ENCODE measurements at places on chromosomes 1 and 21. TPM values are rescaled to one million over a fixed set of nuclear protein-coding genes. Genes with fewer than 3 reads are reported as not detected.

GRCh38 chr1:240667351-240667750, 55.4 kb upstream of the GREM2 start:
- no peaks in the 10 kb centered on the region for H3K4me1 ChIP-seq
- H3K27me3 ChIP-seq, result no peaks in the 10 kb centered on the region

- H3K36me3 ChIP-seq, result peaks cover 12% of the 10 kb centered on the region
- no peak for DNase-seq
- H3K27ac ChIP-seq, result no peak overlapping the region
- no peak overlapping the region for H3K4me3 ChIP-seq
- H3K27me3 ChIP-seq, result peaks cover 8% of the 10 kb centered on the region
Observed at GRCh38 chr1:156113282-156113950, 1.1 kb upstream of the LMNA start.

GRCh38 chr1:11875094-11875493, 16.3 kb upstream of the NPPB start:
- H3K36me3 ChIP-seq, result no peaks in the 10 kb centered on the region
- no peaks in the 10 kb centered on the region for H3K4me1 ChIP-seq
- H3K4me3 ChIP-seq, result no peak overlapping the region
- H3K27me3 ChIP-seq, result peaks cover 5% of the 10 kb centered on the region

DNA sequence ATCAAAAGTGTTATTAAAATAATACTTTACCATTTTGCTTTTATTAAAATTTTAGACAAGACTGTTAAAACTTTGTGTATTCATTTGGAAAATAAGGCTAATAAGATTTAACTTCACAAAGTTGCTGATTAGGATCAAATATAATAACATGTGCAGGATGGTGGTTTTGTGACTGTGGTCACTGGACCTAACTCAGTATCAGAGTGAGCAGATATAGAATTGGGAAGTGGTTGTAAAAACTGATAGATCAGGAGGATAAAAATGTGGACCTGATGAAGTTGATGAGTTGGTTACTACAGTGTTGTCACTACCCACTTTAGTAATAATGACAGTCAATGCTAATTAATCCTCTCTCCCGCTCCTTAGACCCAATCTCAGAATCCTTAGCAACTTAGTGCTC, 186.4 kb downstream of the AKT3 start:
- H3K4me1 ChIP-seq, result peaks cover 2% of the 10 kb centered on the region
- H3K4me3 ChIP-seq, result no peak overlapping the region
- DNase-seq, result no peak
- no peak overlapping the region for H3K27ac ChIP-seq
- H3K27me3 ChIP-seq, result no peaks in the 10 kb centered on the region
- peaks cover 11% of the 10 kb centered on the region for H3K36me3 ChIP-seq

GRCh38 chr1:231094421-231094820, 54.4 kb upstream of the FAM89A start:
- H3K4me1 ChIP-seq, result peaks cover 3% of the 10 kb centered on the region
- peaks cover 8% of the 10 kb centered on the region for H3K27me3 ChIP-seq
- no peak overlapping the region for H3K27ac ChIP-seq
- no peak overlapping the region for H3K4me3 ChIP-seq

- no peaks in the 10 kb centered on the region for H3K27me3 ChIP-seq
- DNase-seq, result no peak
- H3K36me3 ChIP-seq, result no peaks in the 10 kb centered on the region
- no peak overlapping the region for H3K4me3 ChIP-seq
Observed at GRCh38 chr1:199878823-199879222, 148.7 kb upstream of the NR5A2 start.

GRCh38 chr1:199854686-199855321, 172.7 kb upstream of the NR5A2 start:
- peaks cover 8% of the 10 kb centered on the region for H3K4me1 ChIP-seq
- H3K36me3 ChIP-seq, result no peaks in the 10 kb centered on the region
- no peaks in the 10 kb centered on the region for H3K27me3 ChIP-seq
- H3K4me3 ChIP-seq, result no peak overlapping the region
- no peak overlapping the region for H3K27ac ChIP-seq
- no peak for DNase-seq

DNA sequence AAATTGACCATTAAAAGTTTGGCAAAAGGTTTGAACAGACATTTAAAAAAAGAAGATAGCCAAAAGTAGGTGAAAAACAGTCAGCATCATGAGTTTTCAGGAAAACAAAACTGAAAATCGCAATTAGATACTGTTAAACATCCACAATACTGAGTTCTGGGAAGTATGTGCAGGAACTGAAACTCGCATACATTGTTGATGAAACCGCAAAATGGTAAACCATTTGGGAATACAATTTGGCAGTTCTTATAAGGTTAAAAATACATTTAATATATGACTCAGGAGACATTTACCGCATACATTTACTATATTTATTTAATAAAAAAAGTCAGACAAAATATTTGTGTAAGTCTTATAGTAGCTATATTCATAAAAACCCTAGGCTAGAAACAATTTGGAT, 393.2 kb downstream of the COL11A1 start:
- H3K27me3 ChIP-seq, result no peaks in the 10 kb centered on the region
- no peak for DNase-seq

DNA sequence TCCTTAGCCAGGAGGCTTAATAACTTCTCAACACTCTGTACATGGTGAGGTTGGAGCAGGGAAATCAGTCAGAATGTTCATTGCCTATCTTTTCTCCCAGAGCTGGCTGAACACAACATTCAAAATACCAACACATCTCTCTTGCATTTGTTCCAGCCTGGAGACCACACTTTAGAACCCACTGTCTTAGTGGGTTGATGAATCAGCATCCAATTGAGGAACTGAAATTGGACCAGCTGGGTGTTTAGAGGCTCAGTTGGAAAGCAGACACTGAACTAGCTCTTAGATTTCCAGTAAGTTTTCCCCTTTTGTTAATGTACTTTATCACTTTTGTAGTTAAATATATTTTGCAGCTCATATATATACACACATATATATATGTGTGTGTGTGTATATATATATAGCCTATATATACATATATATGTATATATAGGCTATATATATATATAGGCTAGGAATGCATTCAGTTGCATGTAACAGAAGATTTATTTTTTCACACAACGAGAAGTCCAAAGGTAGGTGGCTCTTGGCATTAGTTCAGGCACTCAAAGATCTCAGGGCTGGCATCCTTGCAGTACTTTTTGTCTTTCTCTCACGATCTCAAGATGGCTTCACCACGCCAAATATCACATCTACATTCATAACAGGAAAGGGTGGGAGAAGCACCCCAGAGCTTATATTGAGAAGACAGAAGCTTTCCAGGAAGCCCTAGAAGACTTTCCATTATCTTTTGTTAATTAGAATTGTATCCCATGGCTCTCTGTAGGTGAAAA, 35.0 kb upstream of the HUNK start:
- no peaks in the 10 kb centered on the region for H3K36me3 ChIP-seq
- no peak overlapping the region for H3K27ac ChIP-seq
- H3K4me3 ChIP-seq, result no peak overlapping the region
- H3K4me1 ChIP-seq, result no peaks in the 10 kb centered on the region

- no peak overlapping the region for H3K4me3 ChIP-seq
- no peak for DNase-seq
- H3K27ac ChIP-seq, result no peak overlapping the region
Observed at GRCh38 chr21:34880401-34880800, 168.7 kb downstream of the RUNX1 start.

DNA sequence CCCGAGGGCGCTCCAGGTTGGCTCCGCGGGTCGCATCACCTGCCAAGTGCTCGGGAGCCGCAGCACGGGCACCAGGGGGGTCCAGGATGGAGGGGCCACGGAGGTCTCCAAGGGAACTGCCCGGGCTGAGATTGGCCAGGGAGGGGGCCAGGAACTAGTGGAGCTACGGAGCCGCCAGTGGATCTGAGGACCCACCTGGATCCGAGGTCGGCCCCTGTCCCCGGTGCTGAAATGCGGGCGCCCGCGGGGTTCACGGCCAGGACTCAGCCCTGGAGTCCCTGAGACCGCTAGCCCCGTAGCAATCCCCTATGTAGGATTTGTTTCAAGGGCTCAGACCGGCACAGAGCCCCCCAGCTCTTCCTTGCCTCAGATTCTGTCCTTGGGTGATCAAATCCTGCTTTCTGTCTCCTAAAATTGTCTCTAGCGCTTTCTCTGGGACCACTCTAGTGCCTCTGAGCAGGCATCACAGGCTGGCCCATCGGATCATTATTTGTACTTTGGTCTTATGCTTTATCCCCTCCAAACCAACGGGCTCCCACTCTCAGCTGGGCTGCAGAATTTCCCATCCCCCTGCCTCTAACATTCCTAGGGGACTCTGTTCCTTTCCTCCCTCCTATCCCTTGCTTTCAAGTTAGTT, 27.3 kb downstream of the KIAA2013 start:
- no peak overlapping the region for H3K27ac ChIP-seq
- H3K36me3 ChIP-seq, result no peaks in the 10 kb centered on the region
- DNase-seq, result peak; percentile 48
- H3K27me3 ChIP-seq, result peaks cover 15% of the 10 kb centered on the region
- no peaks in the 10 kb centered on the region for H3K4me1 ChIP-seq
- H3K4me3 ChIP-seq, result no peak overlapping the region

- peaks cover 4% of the 10 kb centered on the region for H3K4me1 ChIP-seq
- H3K27ac ChIP-seq, result no peak overlapping the region
Observed at GRCh38 chr1:223683586-223684487, 18.3 kb upstream of the CAPN8 start.

DNA sequence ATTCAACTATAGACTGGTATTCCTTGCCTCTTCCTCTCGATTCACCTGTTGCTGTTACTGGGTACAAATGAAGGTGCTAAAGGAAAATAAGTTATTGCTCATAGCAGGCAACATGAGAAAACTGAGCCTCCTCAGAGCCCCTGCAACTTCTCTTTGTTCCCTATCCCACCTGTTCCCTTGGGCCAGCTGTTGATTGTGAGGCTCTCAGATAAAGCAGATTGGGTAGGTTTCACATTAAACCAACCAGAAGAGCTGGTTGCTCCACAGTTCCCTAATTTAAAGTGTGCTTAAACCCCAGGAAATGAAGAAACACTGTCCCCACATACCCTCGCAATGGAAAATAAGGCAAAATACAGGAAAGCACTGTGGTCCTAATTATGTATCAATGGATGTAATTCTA, 4.8 kb downstream of the DEDD start:
- H3K4me3 ChIP-seq, result no peak overlapping the region
- DNase-seq, result no peak
- H3K4me1 ChIP-seq, result peaks cover 28% of the 10 kb centered on the region
- no peaks in the 10 kb centered on the region for H3K27me3 ChIP-seq
- peak overlapping the region; percentile 67 for H3K27ac ChIP-seq
- H3K36me3 ChIP-seq, result peaks cover 29% of the 10 kb centered on the region

GRCh38 chr1:208085655-208086515, 158.3 kb downstream of the PLXNA2 start:
- peaks cover 34% of the 10 kb centered on the region for H3K27me3 ChIP-seq
- no peak for DNase-seq
- peaks cover 4% of the 10 kb centered on the region for H3K36me3 ChIP-seq
- H3K4me1 ChIP-seq, result peaks cover 10% of the 10 kb centered on the region

DNA sequence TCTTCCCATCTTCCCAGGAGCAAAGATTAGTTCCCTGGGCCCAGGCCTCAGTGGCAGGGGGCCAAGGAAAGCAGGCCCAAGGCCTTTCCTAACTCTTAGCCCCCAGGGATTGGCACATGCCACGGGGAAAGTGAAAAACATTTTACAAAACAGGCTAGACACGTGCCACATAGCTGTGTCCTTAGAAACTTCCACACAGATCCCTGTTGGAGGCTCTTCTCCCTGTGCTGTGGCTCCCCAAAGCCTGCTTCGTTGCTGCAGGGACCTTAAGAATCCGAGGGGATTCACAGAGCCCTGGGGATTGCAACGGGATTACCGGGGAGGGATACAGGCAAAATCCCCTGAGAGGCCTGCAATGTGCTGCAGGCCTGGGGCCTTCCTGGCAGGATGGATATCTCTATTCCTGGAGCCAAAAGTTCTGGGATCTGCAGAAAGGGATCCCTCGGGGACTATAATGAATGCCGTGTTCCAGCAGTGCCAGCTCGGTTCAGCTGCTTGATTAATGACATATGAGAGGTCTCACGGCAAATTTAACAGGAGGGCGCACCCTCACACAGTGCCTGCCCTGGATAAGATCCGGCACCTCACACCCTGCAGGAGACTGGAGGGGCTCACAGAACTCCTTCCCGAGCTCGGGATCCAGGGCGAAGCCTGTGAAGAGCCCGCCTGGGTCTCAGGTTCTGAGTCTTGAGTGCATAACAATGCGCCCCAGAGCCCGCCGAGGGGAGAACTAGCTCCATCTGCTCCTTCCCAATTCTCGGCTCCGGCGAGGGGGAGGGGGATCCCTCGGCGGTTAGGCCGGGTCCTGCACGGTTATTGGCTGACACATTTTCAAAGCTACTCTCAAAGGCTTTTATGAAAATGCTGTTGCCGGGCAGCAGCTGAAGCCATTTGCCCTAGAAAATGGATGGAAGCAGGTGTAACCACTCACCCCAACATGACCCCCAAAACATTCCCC, 15.3 kb upstream of the RGS8 start:
- H3K4me3 ChIP-seq, result no peak overlapping the region
- H3K36me3 ChIP-seq, result no peaks in the 10 kb centered on the region

DNA sequence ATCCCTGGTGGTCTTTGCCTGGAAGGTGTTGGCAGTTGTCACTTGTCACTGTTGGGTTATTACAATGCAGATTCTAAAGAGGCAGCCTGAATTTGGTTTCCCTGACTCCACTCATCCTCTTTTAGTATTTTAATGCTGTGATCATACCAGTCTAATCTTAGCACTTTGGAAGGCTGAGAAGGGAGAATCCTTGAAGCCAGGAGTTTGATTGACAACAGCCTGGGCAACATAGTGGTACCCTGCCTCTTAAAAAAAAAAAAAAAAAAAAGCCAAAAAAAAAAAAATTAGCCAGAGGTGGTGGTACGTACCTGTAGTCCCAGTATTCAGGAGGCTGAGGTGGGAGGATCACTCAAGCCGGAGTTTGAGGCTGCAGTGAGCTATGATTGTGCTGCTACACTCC, 7.7 kb downstream of the GIPC2 start:
- no peaks in the 10 kb centered on the region for H3K4me1 ChIP-seq
- H3K36me3 ChIP-seq, result no peaks in the 10 kb centered on the region
- H3K27ac ChIP-seq, result no peak overlapping the region
- no peak overlapping the region for H3K4me3 ChIP-seq
- no peak for DNase-seq
- H3K27me3 ChIP-seq, result no peaks in the 10 kb centered on the region

GRCh38 chr1:81179242-81179641, 621.5 kb upstream of the ADGRL2 start:
- H3K27me3 ChIP-seq, result no peaks in the 10 kb centered on the region
- DNase-seq, result no peak
- H3K36me3 ChIP-seq, result no peaks in the 10 kb centered on the region
- no peak overlapping the region for H3K4me3 ChIP-seq
- H3K4me1 ChIP-seq, result no peaks in the 10 kb centered on the region
- no peak overlapping the region for H3K27ac ChIP-seq

The TMEM35B gene
- total RNA-seq, result 8.8 TPM

The ILF2 gene
- total RNA-seq, result 261 TPM

The TAS1R1 gene
- not detected for total RNA-seq

The SPRR4 gene
- total RNA-seq, result not detected

The ZNF593OS gene
- not detected for total RNA-seq

The SLFNL1 gene
- 1.0 TPM for total RNA-seq

The C1orf94 gene
- total RNA-seq, result not detected

The SEMA4A gene
- 3.7 TPM for total RNA-seq

The TNFRSF9 gene
- total RNA-seq, result 0.60 TPM

Measured in progenitor cell of endocrine pancreas (in vitro differentiated cells).